ENCODE measurements at places on chromosomes 12 and 14. TPM values are rescaled to one million over a fixed set of nuclear protein-coding genes. Genes with fewer than 3 reads are reported as not detected.

DNA sequence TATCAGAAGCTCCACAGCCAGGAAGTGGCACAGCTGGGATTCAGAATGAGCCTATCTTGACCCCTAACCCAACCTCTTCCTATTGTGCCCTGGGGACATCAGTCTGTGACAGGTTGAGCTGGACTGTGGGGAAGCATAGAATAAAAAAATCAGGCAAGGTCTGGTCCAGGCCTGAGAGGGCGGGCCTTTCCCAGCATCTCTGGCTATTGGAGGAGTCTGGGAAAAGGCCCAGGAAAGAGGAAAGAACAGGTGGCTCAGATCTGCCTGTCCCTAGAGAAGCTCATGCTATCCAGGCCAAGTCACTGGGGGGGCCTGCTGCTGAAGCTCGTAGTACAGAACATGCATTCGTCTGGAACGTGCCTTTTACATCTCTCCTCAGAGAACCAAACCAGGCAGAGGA, 100.5 kb downstream of the PPM1H start:
- DNase-seq, result peak; percentile 12

The TRMT61A gene
- total RNA-seq, result 9.2 TPM

GRCh38 chr14:92510972-92511371, 2.6 kb upstream of the RIN3 start:
- DNase-seq, result no peak

The TCL1B gene
- not detected for total RNA-seq

DNA sequence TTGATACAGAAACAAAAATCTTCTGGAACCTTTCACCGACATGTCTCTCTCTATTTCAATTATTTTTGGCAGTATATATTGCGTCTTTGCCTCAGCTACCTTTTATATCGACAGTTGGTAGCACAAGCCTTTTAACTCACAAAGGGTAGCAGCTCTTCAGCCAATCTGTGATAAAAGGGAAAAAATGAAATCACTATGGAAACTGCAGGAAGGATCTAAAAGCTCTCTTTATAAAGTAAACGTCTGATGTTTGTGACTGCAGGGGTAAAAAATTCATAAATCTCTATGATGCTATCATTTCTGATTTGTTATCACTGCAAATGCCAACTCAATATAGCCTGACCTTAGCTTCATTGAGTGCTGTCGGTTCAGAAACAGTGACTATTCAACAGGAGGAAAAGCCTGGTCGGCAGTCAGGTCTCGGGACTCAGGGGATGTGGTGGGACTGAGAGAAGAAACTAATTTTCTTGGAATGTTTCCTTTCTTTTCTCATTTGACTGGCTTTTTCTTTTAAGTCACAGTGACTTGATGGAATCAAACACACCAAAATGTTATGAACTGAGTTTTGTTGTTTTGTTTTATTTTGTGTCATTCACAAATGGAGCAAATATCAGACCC, 5.9 kb upstream of the RMST start:
- DNase-seq, result no peak

The KRT78 gene
- total RNA-seq, result not detected

The SLC25A47 gene
- total RNA-seq, result not detected

The NANOG gene
- total RNA-seq, result 0.16 TPM

- DNase-seq, result peak; percentile 98
Observed at GRCh38 chr14:94601884-94602391, 10.3 kb upstream of the SERPINA3 start.

GRCh38 chr12:122990961-122991622, 10.6 kb downstream of the ARL6IP4 start:
- no peak for DNase-seq

The SLC8A3 gene
- not detected for total RNA-seq

The RFX4 gene
- total RNA-seq, result not detected

The INHBE gene
- total RNA-seq, result 0.99 TPM

- DNase-seq, result no peak
Observed at GRCh38 chr14:103156651-103157378, 33.6 kb downstream of the TNFAIP2 start.

DNA sequence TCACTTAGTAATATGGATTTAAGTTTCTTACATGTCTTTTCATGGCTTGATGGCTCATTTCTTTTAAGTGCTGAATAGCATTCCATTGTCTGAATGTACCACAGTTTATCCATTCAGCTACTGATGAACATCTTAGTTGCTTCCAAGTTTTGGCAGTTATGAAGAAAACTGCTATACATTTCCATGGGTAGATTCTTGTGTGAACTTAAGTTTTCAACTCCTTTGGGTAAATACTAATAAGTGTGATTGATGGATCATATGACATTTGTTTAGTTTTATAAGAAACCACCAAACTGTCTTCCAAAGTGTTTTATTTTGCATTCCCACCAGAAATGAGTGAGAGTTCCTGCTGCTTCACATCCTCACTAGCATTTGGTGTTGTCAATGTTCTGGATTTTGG, 119.2 kb downstream of the NAV3 start:
- DNase-seq, result no peak

- peak; percentile 25 for DNase-seq
Observed at GRCh38 chr14:84225268-84225667, 1304.7 kb upstream of the FLRT2 start.

DNA sequence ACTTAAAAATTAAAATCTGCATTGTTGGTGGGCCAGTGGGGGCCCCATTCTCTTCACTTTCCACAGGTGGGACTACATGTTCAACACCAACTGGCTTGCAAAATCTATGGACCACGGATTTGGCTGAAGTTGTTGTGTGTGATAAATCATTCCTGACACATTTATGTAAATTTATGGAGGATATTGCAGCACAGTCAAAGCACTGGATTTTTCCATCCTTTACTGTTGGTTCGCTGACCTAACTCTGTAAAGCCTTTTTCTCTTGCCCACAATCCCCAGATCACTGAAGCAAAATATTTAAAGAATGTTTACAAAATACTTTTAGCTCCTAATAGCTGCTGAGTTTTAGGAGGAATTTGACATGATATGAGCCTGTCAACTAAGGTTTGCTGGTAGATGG, 219.7 kb upstream of the PRICKLE1 start:
- DNase-seq, result peak; percentile 33

DNA sequence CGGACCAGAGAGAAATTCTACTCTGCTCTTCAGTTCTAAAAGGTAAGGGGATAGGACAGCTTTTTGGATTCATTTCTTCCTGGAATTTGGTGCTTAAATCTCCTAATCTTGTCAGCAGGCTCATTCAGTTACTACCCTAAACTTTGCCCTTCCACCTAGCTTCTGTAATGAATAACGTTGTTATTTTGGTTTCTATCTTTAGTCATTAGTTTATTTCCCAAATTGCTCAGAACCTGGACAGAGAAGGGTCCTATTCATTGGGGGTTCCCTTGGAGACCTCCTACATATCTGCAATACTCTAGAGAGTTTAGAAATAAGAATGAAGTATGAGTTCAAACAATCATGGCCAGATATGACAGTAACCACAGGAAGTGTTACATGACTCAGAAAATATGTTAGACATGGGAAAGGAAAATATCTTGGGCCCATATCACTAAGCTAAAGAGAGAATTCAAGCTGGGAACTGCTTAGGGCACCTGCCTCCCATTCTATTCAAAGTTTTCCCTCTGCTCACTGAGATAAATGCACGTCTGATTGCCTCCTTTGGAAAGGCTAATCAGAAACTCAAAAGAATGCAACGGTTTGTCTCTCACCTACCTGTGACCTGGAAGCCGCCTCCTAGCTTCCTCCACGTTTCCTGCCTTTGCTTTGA, 87.9 kb downstream of the GAS2L3 start:
- DNase-seq, result peak; percentile 37

DNA sequence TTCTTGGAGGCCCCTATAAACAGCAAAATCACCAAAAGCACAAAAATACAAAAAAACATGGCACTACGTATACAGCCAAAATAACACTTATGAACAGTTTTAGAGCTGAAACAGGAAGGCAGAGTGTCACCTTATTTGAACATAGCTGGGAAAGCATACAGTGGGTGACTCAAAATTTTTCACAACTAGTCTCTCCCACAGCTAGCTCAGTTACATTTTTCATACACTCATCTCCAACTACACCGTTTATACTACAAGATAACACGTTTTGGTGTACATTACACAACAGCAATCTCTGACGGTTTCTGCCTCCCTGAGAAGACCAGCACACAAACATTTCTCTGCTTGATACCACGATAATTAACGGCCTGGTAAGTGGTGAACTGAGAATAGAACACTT, 2.9 kb downstream of the RAD52 start:
- peak; percentile 19 for DNase-seq

The LEMD3 gene
- total RNA-seq, result 24.2 TPM

The LBHD2 gene
- not detected for total RNA-seq

The HOXC12 gene
- not detected for total RNA-seq

The FICD gene
- 7.6 TPM for total RNA-seq

GRCh38 chr14:62943202-62943601, 102.1 kb downstream of the KCNH5 start:
- DNase-seq, result peak; percentile 25

GRCh38 chr14:97995531-97995930, 1198.3 kb downstream of the VRK1 start:
- DNase-seq, result no peak

DNA sequence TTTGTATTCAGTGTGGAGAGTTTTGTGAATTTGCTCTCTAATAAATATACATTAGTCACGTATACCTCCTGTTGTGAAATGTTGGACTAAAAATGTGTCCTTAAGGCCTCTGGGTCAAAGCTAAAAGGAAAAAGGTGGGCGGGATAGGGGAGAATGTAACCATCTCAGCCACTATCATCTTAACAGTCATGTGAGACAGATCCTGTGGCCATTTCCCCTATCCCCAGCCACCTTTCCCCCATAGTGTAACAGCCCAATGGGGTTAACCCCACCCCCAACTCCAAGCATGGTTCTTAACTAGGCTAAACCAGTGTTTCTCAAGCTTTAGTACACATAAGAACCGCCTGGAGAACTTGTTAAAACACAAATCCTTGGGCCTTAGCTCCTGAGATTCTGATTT, 6.5 kb upstream of the ITPR2 start:
- DNase-seq, result no peak

DNA sequence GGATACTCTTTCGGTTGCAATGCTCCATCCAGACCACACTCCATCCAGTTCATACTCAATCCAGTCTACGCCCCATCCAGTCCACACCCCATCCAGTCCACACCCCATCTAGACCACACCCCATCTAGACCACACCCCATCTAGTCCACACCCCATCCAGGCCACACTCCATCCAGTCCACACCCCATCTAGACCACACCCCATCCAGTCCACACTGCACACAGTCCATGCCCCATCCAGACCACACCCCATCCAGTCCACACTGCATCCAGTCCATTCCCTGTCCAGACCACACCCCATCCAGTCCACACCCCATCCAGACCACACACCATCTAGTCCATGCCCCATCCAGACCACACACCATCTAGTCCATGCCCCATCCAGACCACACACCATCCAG, 116.0 kb upstream of the RTL1 start:
- no peak for DNase-seq

The PZP gene
- not detected for total RNA-seq

The NT5DC3 gene
- 11.7 TPM for total RNA-seq

The GTF2H3 gene
- total RNA-seq, result 41.9 TPM

The ANKS1B gene
- 47.0 TPM for total RNA-seq

- no peak for DNase-seq
Observed at GRCh38 chr14:55912344-55912743, 205.9 kb upstream of the PELI2 start.

GRCh38 chr14:101256266-101256665, 305.0 kb upstream of the DIO3 start:
- no peak for DNase-seq

- peak; percentile 24 for DNase-seq
Observed at GRCh38 chr14:92794547-92794941, 439 bp downstream of the GOLGA5 start.

The CACNA2D4 gene
- 0.27 TPM for total RNA-seq

GRCh38 chr14:36856095-36856878, 194.6 kb downstream of the PAX9 start:
- DNase-seq, result no peak

- no peak for DNase-seq
Observed at GRCh38 chr12:93451423-93452158, 9.8 kb upstream of the UBE2N start.

GRCh38 chr14:20799456-20799891, 3.2 kb downstream of the RNASE1 start:
- DNase-seq, result no peak

DNA sequence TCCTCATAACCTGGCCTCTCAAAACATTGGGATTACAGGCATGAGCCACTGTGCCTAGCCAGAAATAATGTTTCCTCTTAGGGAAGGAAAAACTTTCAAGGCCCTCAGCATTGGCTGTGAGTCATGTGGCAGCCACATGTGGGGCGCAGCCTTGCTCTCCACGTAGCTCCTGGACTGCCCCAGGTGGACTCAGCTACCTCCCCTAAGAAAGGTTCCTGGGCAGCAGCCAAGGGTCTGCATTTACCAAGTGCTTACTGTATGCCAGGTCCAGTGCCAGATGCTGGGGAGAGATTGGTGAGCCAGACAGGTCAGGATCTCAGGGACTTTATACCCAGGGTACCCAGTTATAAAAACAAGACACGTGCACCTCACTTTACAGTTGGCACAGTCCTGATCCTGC, 3.7 kb upstream of the TRPV4 start:
- DNase-seq, result peak; percentile 19

DNA sequence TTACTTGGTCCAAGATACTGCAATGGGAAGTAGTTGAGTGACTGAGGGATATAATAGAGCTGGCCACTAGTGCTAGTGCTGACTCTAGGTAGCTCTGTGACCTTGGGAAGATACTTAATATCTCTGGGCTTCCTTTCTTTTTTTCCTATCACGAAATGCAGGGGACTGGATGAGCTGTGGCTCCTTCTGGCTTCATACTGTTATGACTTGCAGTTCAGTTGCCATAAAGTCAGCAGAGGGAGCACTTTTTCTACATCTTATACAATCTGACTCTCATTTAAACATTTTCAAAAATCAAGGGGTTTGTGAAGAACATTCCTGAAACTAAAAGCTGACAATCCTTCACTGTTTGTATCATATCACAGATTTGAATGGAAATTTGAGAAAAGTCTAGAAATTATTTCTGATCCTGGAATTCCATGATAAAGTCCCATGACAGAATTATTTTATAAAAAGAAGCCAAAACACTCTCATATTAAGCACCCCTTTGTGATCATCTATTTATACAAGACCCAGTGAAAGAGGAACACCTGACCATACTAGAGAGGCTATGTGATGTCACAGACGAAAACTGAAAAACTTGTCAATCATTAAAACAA, 5.3 kb downstream of the BHLHE41 start:
- DNase-seq, result peak; percentile 86

GRCh38 chr12:6850796-6851152, 312 bp downstream of the CDCA3 start:
- no peak for DNase-seq

GRCh38 chr14:50055461-50056228, 60.7 kb downstream of the VCPKMT start:
- DNase-seq, result no peak

- no peak for DNase-seq
Observed at GRCh38 chr12:132133952-132134652, 10.0 kb downstream of the DDX51 start.

The ACSS3 gene
- total RNA-seq, result 24.5 TPM

DNA sequence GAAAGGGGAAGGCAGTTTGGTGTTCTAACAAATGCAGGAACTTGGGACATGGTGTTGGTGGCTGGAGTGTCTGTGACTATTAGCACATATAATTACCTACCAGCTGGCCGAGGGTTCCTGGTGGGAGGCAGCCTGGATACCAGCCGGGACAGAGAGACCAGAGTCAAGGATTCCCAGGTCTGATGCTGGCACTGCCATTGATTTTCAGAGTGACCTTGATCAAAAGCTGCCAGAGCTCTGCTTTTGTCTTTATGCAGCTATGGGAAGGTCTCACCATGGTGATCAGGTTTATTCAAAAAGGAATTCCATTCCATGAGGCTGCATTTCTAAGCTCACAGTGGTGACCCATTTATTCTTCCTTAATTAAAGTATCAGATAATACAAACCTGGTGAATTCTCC, 101.0 kb upstream of the PWP1 start:
- DNase-seq, result no peak

GRCh38 chr14:91344096-91344495, 73.5 kb downstream of the CCDC88C start:
- DNase-seq, result no peak
